ENCODE measurements at places on chromosomes 6 and 20.
A peak's percentile ranks its signal among the peaks of the same experiment; 100 is the strongest.

- no peak for DNase-seq
These were observed 106.8 kb downstream of the COL19A1 start for GRCh38 chr6:69973138-69973537.

DNA sequence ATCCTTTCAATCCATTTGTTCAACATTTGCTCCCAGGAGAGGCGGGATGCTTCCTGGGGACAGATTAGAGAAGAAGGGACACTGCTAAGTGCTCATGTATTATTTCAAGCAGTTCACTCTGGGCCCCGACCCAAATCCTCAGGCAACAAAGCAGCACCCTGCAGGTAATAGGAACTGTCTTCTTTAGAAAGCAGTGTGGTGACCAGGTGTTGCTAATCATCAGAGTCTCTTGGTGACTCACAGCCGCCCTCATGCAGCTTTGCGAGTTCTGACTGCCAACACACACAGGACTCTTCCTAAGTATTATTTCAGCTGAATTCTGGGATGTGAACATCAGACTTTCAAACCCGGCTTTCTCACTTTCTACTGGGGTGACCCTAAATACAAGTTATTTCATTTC, 356.4 kb downstream of the PRKN start:
- DNase-seq: peak; percentile 36

DNA sequence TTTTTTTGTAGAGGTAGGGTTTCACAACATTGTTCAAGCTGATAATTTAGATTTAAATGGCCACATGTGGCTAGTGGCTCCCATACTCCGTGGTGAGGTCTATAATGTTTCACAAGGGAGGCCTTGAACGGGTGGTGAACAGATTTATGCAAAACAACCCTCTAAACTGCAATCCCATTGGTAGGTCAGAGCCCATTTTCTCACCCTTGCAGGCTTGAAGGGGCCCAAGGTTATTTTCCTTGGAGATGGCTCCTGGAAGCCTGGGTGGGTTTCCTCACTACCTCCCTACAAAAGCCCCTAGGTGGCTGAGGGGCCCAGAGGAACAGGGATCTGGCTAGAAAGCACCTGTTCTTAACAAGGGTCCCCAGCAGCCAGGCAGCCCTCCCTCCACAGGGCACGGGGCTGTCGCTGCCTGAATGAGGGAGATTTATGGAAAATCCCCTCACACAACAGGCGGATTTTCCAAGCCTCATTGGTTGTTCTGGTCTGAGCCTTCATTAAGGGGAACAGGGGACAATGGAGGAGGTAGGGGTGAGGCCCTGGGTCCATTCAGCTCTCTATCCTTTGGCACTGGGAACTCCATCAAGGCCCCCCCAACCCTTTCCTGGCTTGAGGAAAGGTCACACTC, 64.6 kb downstream of the VEGFA start:
- DNase-seq: no peak

GRCh38 chr6:143205991-143206390, 145.3 kb downstream of the AIG1 start:
- DNase-seq: peak; percentile 54

GRCh38 chr20:6044115-6044514, 9.7 kb downstream of the LRRN4 start:
- DNase-seq: peak; percentile 22

DNA sequence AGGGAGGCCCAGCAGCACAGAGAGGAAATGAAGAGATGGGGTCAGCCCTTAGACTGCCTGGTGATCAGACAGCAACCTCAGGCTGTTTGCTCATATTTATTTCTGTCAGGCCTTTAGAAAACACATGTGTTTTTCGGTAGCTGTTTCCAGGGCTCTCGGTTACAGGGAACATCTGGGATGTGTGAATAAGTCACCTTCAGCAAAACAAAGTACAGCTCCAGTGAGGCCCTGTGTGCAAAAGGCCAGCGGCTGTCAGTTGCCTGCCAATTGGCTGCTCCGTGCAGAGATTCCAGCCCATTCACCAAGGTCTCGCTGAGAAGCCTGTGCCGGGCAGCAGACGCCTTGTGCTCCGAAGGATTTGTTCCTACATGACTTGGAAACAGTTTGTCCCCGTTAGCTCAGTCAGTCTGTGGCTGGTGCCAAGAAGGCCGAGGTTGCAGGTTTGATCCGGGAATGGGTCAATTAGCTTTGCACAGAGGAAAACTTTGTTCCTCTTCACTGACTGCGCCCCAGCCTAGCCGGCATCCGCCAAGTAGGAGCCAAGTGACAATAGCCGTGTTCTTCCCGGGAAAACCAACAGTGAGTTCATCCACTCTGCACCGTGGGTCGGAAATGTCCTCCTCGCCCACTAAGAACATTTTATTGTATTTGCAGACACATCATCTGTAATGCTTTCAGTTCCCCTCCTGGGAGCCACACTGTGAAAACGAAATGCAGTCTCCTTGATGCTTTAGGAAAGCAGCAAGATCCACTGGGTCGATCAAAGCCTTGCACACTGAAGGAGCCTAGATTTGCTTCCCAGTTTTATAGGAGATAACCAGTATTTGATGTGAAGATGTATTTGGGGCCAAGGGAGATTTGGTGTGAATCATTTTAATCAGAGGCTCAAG, 315.4 kb upstream of the CDYL start:
- peak; percentile 28 for DNase-seq

DNA sequence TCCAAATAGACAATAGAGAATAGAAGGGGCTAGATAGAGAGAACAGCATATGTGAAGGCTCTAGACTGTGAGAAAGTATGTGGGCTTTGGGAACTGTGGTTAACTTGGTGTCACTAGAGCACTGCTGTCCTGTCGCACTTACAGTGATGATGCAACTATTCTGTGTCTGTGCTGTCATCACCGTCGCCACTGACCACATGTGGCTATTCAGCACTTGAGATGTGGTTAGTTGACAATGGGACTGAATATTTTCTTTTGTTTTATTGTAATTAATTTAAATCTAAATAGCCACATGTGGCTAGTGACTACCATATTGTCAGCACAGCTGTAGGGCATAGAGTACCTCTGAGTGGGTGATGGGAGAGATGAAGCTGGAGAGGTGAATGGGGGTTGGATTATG, 39.0 kb upstream of the IFNGR1 start:
- DNase-seq: peak; percentile 69

- no peak for DNase-seq
These were observed 33.9 kb downstream of the TXLNB start for GRCh38 chr6:139257821-139258398.

- DNase-seq: no peak
These were observed 120.3 kb upstream of the TOP1 start for GRCh38 chr20:40908309-40908708.

GRCh38 chr6:129370268-129370916, 339.6 kb downstream of the ARHGAP18 start:
- DNase-seq: peak; percentile 34

DNA sequence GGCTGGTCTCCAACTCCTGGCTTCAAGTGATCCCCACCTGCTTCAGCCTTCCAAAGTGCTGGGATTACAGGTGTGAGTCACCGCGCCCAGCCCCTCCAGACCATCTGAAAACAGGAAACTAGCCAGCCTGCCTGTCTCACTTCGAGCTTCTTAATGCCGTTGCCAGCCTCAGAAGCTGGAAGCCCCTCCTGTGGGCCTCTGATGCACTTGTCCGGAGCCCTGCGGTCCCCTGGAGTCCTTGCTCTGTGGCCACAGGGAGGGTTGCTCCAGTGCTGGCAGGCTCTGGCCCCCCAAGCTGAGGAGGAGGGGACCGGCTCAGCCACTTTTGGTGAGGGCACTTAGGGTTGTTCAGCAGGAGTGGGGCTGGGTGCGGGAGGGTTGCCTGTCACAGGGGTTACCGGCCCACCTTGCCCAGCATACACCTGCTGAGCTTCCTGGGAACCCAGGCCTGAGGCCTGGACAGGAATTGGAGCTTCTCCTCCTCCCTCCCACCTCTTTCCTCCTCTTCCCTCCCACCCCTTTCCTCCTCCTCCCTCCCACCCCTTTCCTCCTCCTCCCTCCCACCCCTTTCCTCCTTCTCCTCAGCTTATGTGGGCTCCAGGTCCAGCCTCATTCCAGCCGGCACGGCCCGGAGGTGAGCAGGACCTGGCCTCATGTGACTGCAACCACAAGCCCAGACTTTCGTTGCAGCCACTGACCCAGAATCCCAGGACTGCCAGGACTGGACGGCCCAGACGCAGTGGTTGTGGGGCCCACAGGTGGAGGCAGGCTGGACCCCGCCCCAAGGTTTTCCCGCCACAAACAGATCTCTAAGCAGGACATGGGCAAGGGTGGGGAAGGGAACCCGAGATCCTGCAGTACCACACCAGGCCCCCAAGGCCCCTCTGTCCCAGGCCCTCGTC, 9.4 kb upstream of the BIRC7 start:
- no peak for DNase-seq
